ENCODE measurements at places on chromosomes 7 and 10.

- H3K27ac ChIP-seq: no peak overlapping the region
- H3K4me1 ChIP-seq: peaks cover 5% of the 10 kb centered on the region
- no peak for DNase-seq
- H3K27me3 ChIP-seq: no peaks in the 10 kb centered on the region
- H3K36me3 ChIP-seq: no peaks in the 10 kb centered on the region
Observed at GRCh38 chr10:112515852-112516251, 68.8 kb downstream of the VTI1A start.

- H3K27ac ChIP-seq: no peak overlapping the region
- no peak for DNase-seq
- H3K36me3 ChIP-seq: no peaks in the 10 kb centered on the region
- peaks cover 2% of the 10 kb centered on the region for H3K4me1 ChIP-seq
- H3K4me3 ChIP-seq: no peak overlapping the region
Observed at GRCh38 chr10:77620731-77621130, 16.9 kb downstream of the KCNMA1 start.

GRCh38 chr7:108016841-108017775 lies 14.1 kb upstream of the LAMB1 start:
- no peak overlapping the region for H3K27ac ChIP-seq
- no peak overlapping the region for H3K4me3 ChIP-seq
- H3K36me3 ChIP-seq: no peaks in the 10 kb centered on the region
- no peaks in the 10 kb centered on the region for H3K4me1 ChIP-seq

DNA sequence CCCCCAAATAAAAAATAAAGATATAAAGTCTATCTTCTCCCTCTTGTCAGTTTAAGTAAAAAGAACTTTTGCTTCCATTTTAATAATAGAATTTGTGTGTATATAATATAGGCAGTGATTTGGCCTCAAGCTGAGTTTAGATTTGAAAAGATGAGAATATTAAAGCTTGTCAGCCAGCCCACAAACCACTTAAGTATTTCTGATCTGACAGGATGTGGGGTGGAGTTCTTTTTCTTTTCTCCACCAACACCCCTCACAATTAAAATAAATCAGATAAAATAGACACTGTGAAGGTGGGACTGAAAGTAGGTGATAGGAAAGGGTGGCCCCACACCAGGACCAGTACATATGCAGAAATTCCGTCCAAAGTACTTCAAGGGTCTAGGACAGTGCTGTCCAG lies 714.1 kb downstream of the AUTS2 start:
- H3K27ac ChIP-seq: no peak overlapping the region
- no peak for DNase-seq
- H3K36me3 ChIP-seq: no peaks in the 10 kb centered on the region
- H3K27me3 ChIP-seq: no peaks in the 10 kb centered on the region

DNA sequence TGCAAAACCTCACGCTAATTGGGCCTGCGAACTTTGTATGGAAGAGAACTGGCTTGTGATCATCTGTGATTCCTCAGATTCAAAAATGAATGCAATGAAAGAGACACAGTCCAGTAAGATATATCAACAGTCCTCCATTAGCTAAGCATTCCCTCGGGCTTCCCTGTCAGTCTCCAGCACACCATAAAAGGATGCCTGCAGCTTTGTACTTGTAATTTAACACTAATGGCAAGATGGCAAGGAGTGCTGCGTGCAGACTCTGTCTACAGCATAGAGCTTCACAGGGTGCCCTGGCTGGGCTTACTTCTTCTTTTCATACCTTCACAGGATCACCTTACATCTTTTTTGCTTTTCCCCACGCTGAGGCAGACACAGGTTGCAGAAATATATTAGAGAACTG lies 200.0 kb downstream of the GFRA1 start:
- H3K4me3 ChIP-seq: no peak overlapping the region
- H3K27ac ChIP-seq: no peak overlapping the region
- no peak for DNase-seq
- H3K27me3 ChIP-seq: no peaks in the 10 kb centered on the region

DNA sequence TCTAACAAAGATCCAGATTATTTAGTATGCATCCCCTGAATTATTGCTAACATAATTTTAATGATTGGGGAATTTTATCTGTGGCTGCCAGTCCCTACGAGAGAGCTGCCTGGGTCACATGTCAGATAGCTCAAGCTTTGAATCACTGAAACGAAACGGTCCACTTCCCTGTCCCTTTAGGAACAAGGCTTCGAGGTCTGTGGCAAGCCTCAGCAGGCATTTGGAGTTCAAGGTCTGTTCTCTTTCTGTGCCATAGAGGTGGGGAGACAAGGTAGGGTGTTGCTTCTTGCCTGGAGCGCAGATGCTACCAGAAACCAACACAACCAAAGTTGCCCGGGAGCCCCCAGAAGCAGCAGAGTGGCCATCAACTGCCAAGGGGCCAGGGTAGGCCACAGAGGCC lies 13.9 kb upstream of the SH2D4B start:
- no peak overlapping the region for H3K4me3 ChIP-seq
- peaks cover 6% of the 10 kb centered on the region for H3K4me1 ChIP-seq

GRCh38 chr10:3691482-3691881 lies 93.5 kb downstream of the KLF6 start:
- no peaks in the 10 kb centered on the region for H3K27me3 ChIP-seq
- H3K27ac ChIP-seq: no peak overlapping the region
- no peaks in the 10 kb centered on the region for H3K36me3 ChIP-seq
- H3K4me1 ChIP-seq: no peaks in the 10 kb centered on the region

DNA sequence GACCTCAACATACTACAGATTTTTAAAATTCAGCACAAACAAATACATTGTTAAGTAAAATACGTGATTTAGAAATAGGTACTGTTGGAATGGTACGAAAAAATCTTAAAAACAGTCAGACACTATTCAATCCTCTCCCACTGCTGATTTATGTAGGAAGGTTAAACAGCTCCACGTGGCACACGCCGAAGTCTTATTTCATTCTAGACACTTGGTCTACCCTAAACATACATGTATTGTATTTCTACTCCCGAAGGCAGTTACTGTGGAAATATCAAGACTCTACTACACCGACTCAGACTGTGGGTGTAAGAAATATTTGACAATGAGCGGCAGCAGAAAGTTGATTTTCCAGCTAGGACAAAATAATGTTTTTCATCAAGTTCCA lies 130.6 kb downstream of the MPP7 start:
- no peaks in the 10 kb centered on the region for H3K27me3 ChIP-seq
- no peak for DNase-seq
- no peaks in the 10 kb centered on the region for H3K36me3 ChIP-seq
- no peak overlapping the region for H3K4me3 ChIP-seq
- peak overlapping the region; percentile 23 for H3K27ac ChIP-seq

- H3K27ac ChIP-seq: no peak overlapping the region
- no peak overlapping the region for H3K4me3 ChIP-seq
- DNase-seq: no peak
- H3K36me3 ChIP-seq: peaks cover 7% of the 10 kb centered on the region
Observed at GRCh38 chr7:149226840-149227494, 12.5 kb upstream of the ZNF212 start.

DNA sequence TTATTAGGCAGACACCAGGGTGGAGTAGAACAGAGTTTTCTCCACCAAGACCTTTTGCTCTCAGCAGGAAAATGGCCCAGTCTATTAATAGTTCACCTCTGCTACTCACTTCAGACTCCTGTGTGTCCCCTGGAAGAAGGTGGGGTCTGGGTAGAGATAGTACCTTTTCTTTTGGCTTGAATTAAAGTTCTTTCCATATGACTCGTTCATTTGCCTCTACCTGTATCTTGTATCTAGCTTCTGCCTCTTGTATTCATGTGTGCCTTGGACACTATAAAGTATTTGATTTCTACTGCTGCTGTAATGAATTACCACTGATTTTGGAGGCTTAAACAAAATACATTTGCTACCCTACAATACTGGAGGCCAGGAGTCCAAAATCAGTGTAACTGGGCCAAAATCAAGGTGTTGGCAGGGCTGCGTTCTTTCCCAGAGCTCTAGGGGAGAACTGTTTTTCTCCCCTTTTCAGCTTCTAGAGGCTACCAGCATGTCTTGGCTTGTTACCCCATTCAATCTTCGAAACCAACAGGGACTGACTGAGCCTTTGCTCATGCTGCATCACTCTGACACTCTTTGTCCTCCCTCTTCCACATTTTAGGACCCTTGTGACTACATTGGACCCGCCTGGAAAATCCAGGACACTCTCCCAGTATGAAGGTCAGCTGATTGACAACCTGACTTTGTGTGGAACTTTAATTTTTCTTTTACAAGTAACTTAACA lies 155.6 kb upstream of the PRSS58 start:
- H3K27ac ChIP-seq: no peak overlapping the region

DNA sequence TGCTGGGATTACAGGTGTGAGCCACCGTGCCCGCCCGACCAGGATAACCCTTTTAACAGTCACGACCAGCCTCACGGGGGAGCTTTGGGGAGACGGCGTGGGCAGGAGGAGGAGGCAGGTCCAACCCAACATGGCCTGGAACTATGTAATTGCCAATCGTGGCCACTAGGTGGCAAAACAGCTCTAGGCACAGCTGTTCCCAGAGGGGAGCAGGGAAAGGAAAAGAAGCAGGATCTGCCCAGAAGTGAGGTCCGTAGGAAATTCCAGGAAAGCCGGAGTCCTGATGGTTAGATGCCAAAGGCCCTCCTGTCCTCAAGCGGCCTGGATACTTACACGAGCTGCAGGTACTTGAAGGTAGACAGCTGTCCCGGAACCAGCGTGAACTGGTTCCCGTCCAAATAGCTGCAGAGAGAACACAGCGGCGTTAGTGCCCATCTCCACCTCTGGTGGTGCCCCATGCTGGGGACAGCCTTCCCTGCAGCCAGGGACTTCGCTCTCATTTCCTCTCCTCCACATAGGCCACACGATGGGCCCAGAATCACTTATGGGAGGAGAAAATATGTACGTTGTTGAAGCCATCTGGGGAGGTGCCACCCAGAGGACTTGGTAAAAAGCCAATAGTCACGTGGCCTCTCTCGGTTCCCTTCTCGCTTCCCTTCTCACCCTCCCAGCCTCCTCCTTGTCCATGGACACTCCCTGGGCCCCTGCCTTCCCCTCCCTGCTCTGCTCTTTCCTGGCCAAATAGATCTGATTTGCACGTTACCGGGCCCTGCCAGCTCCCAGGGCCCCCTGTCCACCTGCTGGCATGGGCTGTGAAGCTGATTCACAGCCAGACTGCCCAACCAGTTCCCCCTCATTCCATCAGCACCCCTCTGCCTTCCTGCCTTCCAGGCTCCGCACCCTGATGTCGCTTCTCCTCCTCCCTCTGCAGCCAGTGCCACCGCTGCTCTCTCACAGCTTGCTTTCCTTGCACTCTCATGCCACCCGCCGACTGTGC lies 148.1 kb downstream of the SLIT1 start:
- H3K36me3 ChIP-seq: no peaks in the 10 kb centered on the region
- no peaks in the 10 kb centered on the region for H3K27me3 ChIP-seq
- H3K4me1 ChIP-seq: peaks cover 12% of the 10 kb centered on the region
- DNase-seq: no peak
- H3K27ac ChIP-seq: peak overlapping the region; percentile 41

DNA sequence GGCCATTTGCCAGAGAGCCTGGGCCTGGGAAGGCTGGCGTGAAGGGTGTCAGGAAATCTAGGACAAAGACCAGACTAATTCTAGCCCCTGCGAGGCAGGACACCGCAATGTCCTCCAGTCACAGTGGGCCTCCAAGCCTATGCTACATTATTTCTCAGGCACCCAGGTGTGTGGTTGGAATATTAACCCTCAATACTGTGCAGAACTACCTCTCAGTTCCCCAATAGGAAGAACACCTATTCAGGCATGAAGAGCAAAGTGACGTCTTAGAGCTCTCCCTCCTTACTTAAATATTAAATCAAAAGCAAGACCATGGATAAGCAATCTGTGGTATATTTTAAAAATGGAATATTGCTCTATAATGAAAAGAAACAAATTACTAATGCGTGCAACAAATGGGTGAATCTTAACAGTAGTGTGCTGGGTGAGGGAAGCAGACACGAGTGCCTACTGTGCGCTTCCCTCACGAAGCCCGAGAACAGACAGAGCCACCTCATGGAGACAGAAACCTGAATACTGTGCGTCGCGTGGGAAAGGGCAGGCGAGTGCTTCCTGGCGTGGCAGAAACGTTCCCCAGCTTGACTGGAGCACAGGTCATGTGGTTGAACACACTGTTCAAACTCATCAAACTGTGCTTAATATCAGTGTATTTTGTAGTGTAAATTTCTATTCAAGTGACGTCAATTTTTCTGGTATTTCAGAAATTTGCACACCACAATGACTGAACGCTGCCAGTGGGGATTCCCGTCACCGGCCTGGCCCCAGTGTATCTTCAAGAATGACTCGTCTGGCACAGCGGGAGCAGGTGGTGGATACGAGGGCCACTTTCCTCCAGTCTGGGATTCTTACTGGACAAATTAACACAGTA lies 15.5 kb upstream of the PTPRN2 start:
- H3K36me3 ChIP-seq: no peaks in the 10 kb centered on the region
- no peaks in the 10 kb centered on the region for H3K27me3 ChIP-seq
- no peak overlapping the region for H3K27ac ChIP-seq
- no peak for DNase-seq
- H3K4me3 ChIP-seq: no peak overlapping the region

DNA sequence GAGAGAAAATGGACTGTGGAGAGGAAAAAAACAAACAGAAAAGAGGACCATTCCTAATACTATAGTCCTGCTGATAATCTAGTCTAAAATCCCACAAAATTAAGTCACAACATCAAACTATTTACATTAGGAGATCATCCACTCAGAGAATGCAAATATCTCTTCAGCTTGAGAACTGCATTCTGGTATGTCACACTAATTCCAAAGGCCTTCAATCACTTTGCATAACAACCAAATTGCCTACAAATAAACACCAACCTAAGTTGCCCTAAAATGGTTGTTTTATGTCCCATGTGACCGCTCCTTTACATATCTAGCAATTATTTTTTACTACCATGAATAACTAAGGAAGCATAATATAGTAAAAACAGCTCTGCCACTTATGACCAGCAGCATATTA lies 264.3 kb downstream of the CACNA2D1 start:
- no peaks in the 10 kb centered on the region for H3K27me3 ChIP-seq
- no peak for DNase-seq
- no peaks in the 10 kb centered on the region for H3K36me3 ChIP-seq
- no peak overlapping the region for H3K4me3 ChIP-seq

- no peak for DNase-seq
- peaks cover 15% of the 10 kb centered on the region for H3K36me3 ChIP-seq
- no peak overlapping the region for H3K27ac ChIP-seq
- H3K4me3 ChIP-seq: no peak overlapping the region
- no peaks in the 10 kb centered on the region for H3K27me3 ChIP-seq
Observed at GRCh38 chr7:134058980-134059379, 68.2 kb upstream of the LRGUK start.

DNA sequence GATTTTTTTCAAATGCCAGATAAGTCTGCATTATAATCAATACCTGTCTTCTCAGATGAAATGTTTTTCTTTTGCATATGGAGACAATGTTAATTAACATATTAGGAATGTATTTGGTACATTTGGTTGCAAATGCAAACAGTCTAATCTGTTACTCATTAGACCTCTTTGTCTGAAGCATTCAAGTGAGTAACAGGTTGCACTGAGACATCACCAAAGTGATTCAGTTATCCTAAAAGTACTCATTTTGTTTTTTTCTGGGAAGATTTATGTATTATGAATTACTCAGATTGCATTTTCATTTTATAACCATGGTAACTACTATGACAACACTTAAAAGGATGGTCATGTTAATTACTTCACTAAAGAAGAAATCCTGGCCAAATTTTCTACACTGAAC lies 513.6 kb downstream of the HTR7 start:
- no peak overlapping the region for H3K27ac ChIP-seq
- DNase-seq: no peak
- no peaks in the 10 kb centered on the region for H3K4me1 ChIP-seq
- no peak overlapping the region for H3K4me3 ChIP-seq

- DNase-seq: no peak
- H3K27ac ChIP-seq: no peak overlapping the region
- no peak overlapping the region for H3K4me3 ChIP-seq
- no peaks in the 10 kb centered on the region for H3K36me3 ChIP-seq
- peaks cover 11% of the 10 kb centered on the region for H3K4me1 ChIP-seq
Observed at GRCh38 chr7:140146574-140146973, 30.2 kb downstream of the KDM7A start.
